Vagina (tissue), 2 donors: ENCODE measurements at places on chromosomes 13 and 19.

DNA sequence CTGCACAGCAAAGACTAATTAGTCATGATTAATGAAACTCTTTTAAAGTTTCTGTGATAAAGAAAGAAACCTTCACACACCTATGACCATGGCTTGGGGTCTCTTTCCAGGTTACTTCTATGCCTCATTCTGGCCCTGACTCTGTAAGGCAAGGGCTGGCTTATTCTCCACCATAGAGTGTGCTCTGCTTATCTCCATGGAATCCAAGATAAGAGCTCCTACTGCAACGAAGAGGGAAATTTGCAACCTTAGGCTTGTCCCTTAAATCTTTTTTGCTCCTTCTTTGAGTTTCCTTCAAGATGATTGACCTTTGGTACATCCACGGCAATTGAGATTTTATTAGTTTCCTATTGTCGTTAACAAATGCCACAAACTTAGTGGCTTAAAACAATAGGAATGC lies 239.9 kb downstream of the SPRY2 start:
- DNase-seq = no peak

DNA sequence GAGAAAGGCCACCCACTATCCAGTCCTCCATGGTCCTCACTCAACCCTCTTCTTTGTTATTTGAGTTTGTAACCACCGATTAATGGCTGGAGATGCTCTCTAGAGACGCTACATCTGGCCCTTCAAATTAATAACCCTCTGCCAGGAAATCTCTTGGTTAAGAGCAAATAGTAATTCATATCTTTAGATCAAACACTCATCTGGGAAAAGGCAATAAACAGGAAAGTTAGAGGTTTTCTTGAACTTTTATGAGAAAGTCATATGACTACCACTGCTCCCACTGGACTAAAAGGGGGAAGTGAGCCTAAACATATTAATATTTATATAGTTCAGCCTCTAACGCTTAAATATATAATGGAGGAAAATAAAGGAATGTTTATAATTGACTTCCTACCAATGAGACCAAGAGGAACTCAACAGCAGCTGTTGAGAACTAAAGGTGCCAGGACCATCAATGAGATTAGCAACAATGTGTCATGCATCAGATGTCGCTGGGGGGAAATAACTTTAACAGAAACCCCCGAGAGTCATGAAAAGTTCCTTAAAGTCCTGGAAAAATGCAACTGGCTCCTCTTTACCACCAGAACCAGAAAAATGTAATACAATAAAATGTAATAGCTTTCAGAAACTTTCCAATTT lies 2.7 kb downstream of the TBC1D4 start:
- DNase-seq = no peak

- DNase-seq = no peak
Observed at GRCh38 chr13:70339738-70340137, 231.5 kb upstream of the KLHL1 start.

GRCh38 chr19:41189425-41190065 lies 3.5 kb upstream of the CYP2S1 start:
- no peak for DNase-seq

- DNase-seq = no peak
Observed at GRCh38 chr19:38655148-38655824, 7.8 kb downstream of the ACTN4 start.
